ENCODE measurements at places on chromosomes 2 and 18. TPM values are rescaled to one million over a fixed set of nuclear protein-coding genes. Genes with fewer than 3 reads are reported as not detected.

The FARSB gene
- 25.1 TPM for polyA plus RNA-seq

The CFAP221 gene
- 0.67 TPM for polyA plus RNA-seq

The MFSD6 gene
- 10.6 TPM for polyA plus RNA-seq

The RNF152 gene
- not detected for polyA plus RNA-seq

The CDKL4 gene
- not detected for polyA plus RNA-seq

The ITPRIPL1 gene
- polyA plus RNA-seq, result 5.3 TPM

The MARCHF4 gene
- polyA plus RNA-seq, result not detected

The PLCD4 gene
- polyA plus RNA-seq, result 25.1 TPM

The PID1 gene
- polyA plus RNA-seq, result 25.9 TPM

The ELOA2 gene
- polyA plus RNA-seq, result not detected

The TMEM182 gene
- 212 TPM for polyA plus RNA-seq

The HOXD13 gene
- not detected for polyA plus RNA-seq

The PROC gene
- 0.72 TPM for polyA plus RNA-seq

The ZNF521 gene
- 39.8 TPM for polyA plus RNA-seq

The SCN3A gene
- 0.54 TPM for polyA plus RNA-seq

The SERPINB12 gene
- not detected for polyA plus RNA-seq

The RND3 gene
- 63.1 TPM for polyA plus RNA-seq

The PRSS56 gene
- 0.62 TPM for polyA plus RNA-seq

The TM4SF20 gene
- not detected for polyA plus RNA-seq

The IL36B gene
- polyA plus RNA-seq, result not detected

The CRYBA2 gene
- not detected for polyA plus RNA-seq

The CFC1 gene
- not detected for polyA plus RNA-seq

The DCDC2C gene
- 0.70 TPM for polyA plus RNA-seq

The STPG4 gene
- polyA plus RNA-seq, result not detected

The SPATA3 gene
- not detected for polyA plus RNA-seq

The CCDC141 gene
- 72.4 TPM for polyA plus RNA-seq

The KHK gene
- 2.1 TPM for polyA plus RNA-seq

The DNAJC5G gene
- polyA plus RNA-seq, result 0.16 TPM

The C2orf78 gene
- not detected for polyA plus RNA-seq

The MYCN gene
- 7.4 TPM for polyA plus RNA-seq

The COLEC12 gene
- 53.4 TPM for polyA plus RNA-seq

The THSD7B gene
- polyA plus RNA-seq, result 1.2 TPM

The TRABD2A gene
- 0.54 TPM for polyA plus RNA-seq

The INHA gene
- polyA plus RNA-seq, result 1.4 TPM

The ST6GAL2 gene
- 3.1 TPM for polyA plus RNA-seq

The COL3A1 gene
- polyA plus RNA-seq, result 4,878 TPM

The SLC19A3 gene
- 34.2 TPM for polyA plus RNA-seq

The ALMS1 gene
- 24.7 TPM for polyA plus RNA-seq

Measured in muscle of arm (tissue), 14 donors.